ENCODE measurements at places on chromosomes 12 and 14. TPM values are rescaled to one million over a fixed set of nuclear protein-coding genes. Genes with fewer than 3 reads are reported as not detected.

Gene CISTR
- total RNA-seq, result not detected

Gene ERG28
- total RNA-seq, result 28.0 TPM

Gene KRT75
- total RNA-seq, result not detected

Gene RNASE2
- total RNA-seq, result not detected

Gene CLEC4A
- total RNA-seq, result 1.5 TPM

GRCh38 chr12:78534311-78534710 lies 330.3 kb upstream of the SYT1 start:
- H3K27me3 ChIP-seq, result no peaks in the 10 kb centered on the region
- no peak for DNase-seq
- H3K4me1 ChIP-seq, result no peaks in the 10 kb centered on the region
- no peak overlapping the region for H3K4me3 ChIP-seq

Gene CAPZA3
- not detected for total RNA-seq

DNA sequence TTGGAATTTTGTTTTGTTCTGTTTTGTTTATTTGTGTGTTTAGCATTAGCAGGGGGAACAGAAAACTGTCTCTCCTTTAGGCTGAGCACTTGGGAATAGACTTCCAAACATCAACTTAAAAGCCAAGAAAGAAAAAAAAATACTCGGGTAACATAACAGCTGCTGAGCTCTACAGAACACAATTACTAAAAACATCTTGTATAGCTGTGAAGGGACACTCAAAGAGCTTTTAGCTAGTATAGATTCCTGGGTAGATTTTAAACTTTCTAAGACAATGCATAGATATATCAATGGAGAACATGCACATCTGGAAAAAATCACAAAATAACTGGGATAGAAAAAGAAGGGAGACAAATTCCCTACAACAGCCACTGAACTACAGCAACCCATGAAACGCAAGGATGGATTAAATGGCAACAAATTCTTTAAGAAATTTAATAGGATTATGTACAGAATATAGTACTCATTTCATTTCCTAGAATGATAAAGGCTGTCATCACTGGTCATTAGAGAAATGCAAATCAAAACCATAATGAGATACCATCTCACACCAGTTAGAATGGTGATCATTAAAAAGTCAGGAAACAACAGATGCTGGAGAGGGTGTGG lies 174.3 kb upstream of the KRR1 start:
- H3K4me1 ChIP-seq, result no peaks in the 10 kb centered on the region
- no peak overlapping the region for H3K27ac ChIP-seq
- DNase-seq, result no peak
- no peaks in the 10 kb centered on the region for H3K36me3 ChIP-seq
- H3K27me3 ChIP-seq, result no peaks in the 10 kb centered on the region

GRCh38 chr14:93012951-93013719 lies 90.2 kb downstream of the CHGA start:
- no peaks in the 10 kb centered on the region for H3K27me3 ChIP-seq
- H3K27ac ChIP-seq, result peak overlapping the region; percentile 41
- no peak overlapping the region for H3K4me3 ChIP-seq
- DNase-seq, result no peak
- H3K4me1 ChIP-seq, result peaks cover 17% of the 10 kb centered on the region

- no peaks in the 10 kb centered on the region for H3K27me3 ChIP-seq
- no peak for DNase-seq
- H3K27ac ChIP-seq, result no peak overlapping the region
These were observed 211.1 kb upstream of the SFSWAP start for GRCh38 chr12:131499864-131500190.

Gene MGST1
- total RNA-seq, result 71.3 TPM

- DNase-seq, result no peak
- H3K27ac ChIP-seq, result no peak overlapping the region
- no peak overlapping the region for H3K4me3 ChIP-seq
- H3K36me3 ChIP-seq, result no peaks in the 10 kb centered on the region
- H3K4me1 ChIP-seq, result no peaks in the 10 kb centered on the region
These were observed 21.3 kb downstream of the SPX start for GRCh38 chr12:21547437-21547836.

GRCh38 chr12:46661110-46661845 lies 164.5 kb downstream of the SLC38A4 start:
- H3K27me3 ChIP-seq, result no peaks in the 10 kb centered on the region
- no peaks in the 10 kb centered on the region for H3K36me3 ChIP-seq
- peak; percentile 48 for DNase-seq
- H3K4me3 ChIP-seq, result no peak overlapping the region

Gene TEX22
- total RNA-seq, result 2.7 TPM

DNA sequence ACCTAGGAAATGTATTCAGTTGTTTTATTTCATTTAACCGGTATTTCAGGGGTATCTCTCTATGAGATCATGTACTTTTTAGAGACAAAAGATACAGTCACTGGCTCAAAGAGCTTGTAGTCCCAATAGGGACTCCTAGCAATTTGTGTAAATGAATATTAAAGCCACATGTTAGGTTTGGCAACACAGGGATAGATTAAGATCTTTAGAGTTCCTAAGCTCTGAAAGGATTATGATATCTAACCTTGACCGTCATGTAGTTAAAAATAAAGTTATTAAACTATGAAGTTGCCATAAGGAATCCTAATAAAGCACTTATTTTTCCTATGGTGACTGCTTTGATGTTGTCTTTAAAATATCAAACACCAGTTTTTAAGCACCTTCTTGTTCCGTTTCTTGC lies 100.4 kb upstream of the FGD4 start:
- H3K27ac ChIP-seq, result no peak overlapping the region

GRCh38 chr12:120554678-120555077 lies 20.5 kb downstream of the RNF10 start:
- H3K4me1 ChIP-seq, result no peaks in the 10 kb centered on the region
- no peak for DNase-seq
- no peak overlapping the region for H3K4me3 ChIP-seq
- H3K27me3 ChIP-seq, result no peaks in the 10 kb centered on the region
- no peak overlapping the region for H3K27ac ChIP-seq

Gene PPP1R3E
- 11.7 TPM for total RNA-seq

GRCh38 chr12:31524791-31525495 lies 66.0 kb downstream of the DENND5B start:
- peak overlapping the region; percentile 6 for H3K27ac ChIP-seq
- DNase-seq, result peak; percentile 67
- H3K27me3 ChIP-seq, result no peaks in the 10 kb centered on the region
- H3K4me3 ChIP-seq, result 0 out of 2 replicates have a peak overlapping the region, but pooled peaks have one; percentile 14
- H3K4me1 ChIP-seq, result peaks cover 40% of the 10 kb centered on the region

- H3K27ac ChIP-seq, result peak overlapping the region; percentile 35
- peaks cover 21% of the 10 kb centered on the region for H3K4me1 ChIP-seq
- no peak for DNase-seq
- peaks cover 10% of the 10 kb centered on the region for H3K36me3 ChIP-seq
These were observed 5.0 kb upstream of the SETD1B start for GRCh38 chr12:121798787-121799155.

GRCh38 chr12:99232324-99232723 lies 415.2 kb upstream of the GARIN6 start:
- no peak overlapping the region for H3K4me3 ChIP-seq
- H3K27ac ChIP-seq, result no peak overlapping the region
- H3K4me1 ChIP-seq, result no peaks in the 10 kb centered on the region
- H3K36me3 ChIP-seq, result no peaks in the 10 kb centered on the region
- no peaks in the 10 kb centered on the region for H3K27me3 ChIP-seq
- no peak for DNase-seq

Gene GLT8D2
- 0.41 TPM for total RNA-seq

Gene KCNH3
- total RNA-seq, result 0.08 TPM

DNA sequence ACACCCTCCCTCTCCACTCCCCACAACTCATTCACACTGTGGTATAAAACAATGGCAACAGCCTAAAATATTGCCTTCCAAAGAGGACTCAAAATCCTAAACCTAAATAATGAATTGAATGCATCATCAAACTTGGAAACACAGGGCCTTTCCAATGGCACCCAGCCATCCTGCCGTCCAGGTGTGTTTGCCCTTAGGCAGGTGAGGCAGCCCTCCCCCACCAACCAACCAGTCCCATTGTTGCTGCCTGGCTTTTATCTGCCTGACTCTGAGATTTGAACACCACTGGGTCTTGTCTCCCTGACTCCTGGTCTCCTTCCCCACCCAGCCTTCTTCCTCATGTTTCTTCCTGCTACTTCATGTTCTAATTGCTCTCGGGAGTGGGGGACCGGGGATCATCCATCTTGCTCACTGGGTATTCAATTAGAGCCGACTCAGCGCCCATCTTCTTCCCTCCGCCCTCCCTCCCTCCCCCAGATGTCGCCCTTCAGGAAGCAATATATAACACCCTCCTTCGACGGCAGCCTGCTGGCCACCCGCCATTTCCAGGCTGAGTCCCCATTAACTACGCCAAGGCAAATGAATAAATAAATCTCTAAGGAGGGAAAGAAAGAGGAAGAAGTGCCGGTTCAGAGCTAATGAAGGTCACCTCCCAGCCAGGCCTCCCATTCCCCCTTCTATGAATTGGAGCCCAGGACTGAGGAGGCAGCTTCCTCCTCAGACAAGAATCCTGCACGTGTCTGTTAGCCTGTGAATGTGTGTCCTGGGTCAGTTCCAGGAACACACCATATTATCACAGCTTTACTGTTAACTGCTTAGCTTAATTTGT lies 36.3 kb upstream of the NTF3 start:
- no peak overlapping the region for H3K27ac ChIP-seq
- no peaks in the 10 kb centered on the region for H3K4me1 ChIP-seq
- no peaks in the 10 kb centered on the region for H3K36me3 ChIP-seq
- no peak overlapping the region for H3K4me3 ChIP-seq

GRCh38 chr12:1851151-1851701 lies 30.9 kb downstream of the LRTM2 start:
- H3K4me3 ChIP-seq, result no peak overlapping the region
- no peak overlapping the region for H3K27ac ChIP-seq
- H3K4me1 ChIP-seq, result no peaks in the 10 kb centered on the region
- peaks cover 3% of the 10 kb centered on the region for H3K27me3 ChIP-seq
- DNase-seq, result no peak

Gene SIX1
- total RNA-seq, result not detected

DNA sequence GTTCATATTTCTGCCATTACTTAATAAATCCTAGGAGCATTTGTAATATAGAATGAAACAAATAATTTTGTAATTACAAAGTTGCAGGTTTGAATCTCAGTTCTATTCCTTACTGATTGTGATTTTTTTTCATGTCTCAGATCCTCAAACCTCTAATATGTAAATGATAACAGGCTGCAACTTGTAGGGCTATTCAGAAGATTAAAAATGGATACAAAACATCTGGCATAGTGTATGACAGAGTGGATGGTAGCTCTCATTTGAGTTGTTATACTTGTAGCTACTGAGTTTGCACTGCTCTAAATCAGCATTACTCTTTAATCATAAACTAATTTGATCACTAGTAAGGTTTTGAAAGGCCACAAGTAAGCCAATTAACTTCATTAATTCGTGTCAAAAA lies 406.3 kb upstream of the MGAT4C start:
- no peaks in the 10 kb centered on the region for H3K36me3 ChIP-seq
- H3K4me3 ChIP-seq, result no peak overlapping the region

GRCh38 chr14:51609251-51609954 lies 42.3 kb upstream of the FRMD6 start:
- H3K4me1 ChIP-seq, result no peaks in the 10 kb centered on the region
- no peak overlapping the region for H3K27ac ChIP-seq
- no peak for DNase-seq
- no peak overlapping the region for H3K4me3 ChIP-seq
- no peaks in the 10 kb centered on the region for H3K36me3 ChIP-seq

DNA sequence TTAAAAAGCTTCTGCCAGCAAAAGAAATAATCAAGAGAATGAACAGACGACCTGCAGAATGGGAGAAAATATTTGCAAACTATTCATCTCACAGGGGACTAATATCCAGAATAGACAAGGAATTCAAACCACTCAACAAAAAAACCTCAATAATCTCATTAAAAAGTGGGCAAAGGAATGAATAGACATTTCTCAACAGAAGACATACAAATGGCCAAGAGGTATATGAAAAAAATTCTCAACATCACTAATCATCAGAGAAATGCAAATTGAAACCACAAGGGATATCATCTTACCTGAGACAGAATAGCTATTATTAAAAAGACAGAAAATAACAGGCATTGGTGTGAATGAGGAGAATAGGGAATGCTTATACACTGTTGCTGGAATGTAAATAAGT lies 270.0 kb downstream of the DACT1 start:
- no peaks in the 10 kb centered on the region for H3K36me3 ChIP-seq
- H3K27ac ChIP-seq, result no peak overlapping the region
- DNase-seq, result no peak
- no peaks in the 10 kb centered on the region for H3K27me3 ChIP-seq
- no peaks in the 10 kb centered on the region for H3K4me1 ChIP-seq

DNA sequence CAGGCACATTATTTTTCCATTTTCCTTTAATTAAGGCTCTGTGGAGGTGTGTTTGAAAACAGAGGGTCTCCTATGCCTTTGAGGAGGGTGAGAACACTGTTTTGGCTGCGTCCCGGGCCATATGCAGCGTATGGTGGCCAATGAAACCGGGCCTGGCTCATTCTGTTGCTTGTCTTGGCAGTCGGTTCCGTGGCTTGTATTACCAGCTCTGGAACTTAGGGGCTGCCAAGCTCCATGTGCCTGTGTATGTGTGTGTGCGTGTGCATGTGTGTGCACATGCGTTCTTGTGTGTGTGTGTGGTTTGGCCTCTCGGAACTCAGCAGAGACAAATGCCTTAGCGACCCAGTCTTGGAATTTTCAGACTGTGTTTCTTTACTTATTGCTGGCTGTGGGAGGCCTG lies 2.7 kb downstream of the JDP2 start:
- peaks cover 3% of the 10 kb centered on the region for H3K36me3 ChIP-seq
- DNase-seq, result no peak
- no peak overlapping the region for H3K27ac ChIP-seq
- no peaks in the 10 kb centered on the region for H3K27me3 ChIP-seq
- peaks cover 33% of the 10 kb centered on the region for H3K4me1 ChIP-seq
- H3K4me3 ChIP-seq, result no peak overlapping the region

- no peak overlapping the region for H3K4me3 ChIP-seq
- H3K36me3 ChIP-seq, result no peaks in the 10 kb centered on the region
- no peaks in the 10 kb centered on the region for H3K27me3 ChIP-seq
- no peak for DNase-seq
These were observed 3.3 kb downstream of the PIK3C2G start for GRCh38 chr12:18264581-18265075.

- no peak overlapping the region for H3K27ac ChIP-seq
- H3K4me3 ChIP-seq, result no peak overlapping the region
- no peak for DNase-seq
- no peaks in the 10 kb centered on the region for H3K36me3 ChIP-seq
- 0 out of 2 replicates have a peak, but pooled peaks cover 3% of the 10 kb centered on the region for H3K4me1 ChIP-seq
- peaks cover 10% of the 10 kb centered on the region for H3K27me3 ChIP-seq
These were observed 30.5 kb upstream of the METAP2 start for GRCh38 chr12:95443459-95443858.

DNA sequence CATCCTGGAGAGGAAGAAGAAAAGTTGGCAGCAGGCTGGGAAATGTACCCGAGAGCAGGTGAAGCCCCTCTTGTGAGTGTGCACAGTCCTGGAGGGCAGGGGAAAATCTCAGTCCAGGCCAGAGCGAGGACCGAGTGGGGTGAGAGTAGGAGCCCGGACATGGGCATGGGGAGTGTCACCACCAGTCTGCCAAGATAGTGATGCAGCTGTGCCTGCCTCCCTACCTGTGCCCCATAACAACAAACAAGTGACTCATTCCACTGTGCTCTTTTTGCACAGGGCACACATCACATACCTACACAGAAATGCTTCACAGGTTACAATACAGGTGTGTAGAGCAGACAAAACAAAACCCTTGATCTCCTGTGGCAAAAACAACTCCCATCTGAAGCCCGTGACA lies 205.9 kb upstream of the PELI2 start:
- no peaks in the 10 kb centered on the region for H3K4me1 ChIP-seq
- H3K36me3 ChIP-seq, result no peaks in the 10 kb centered on the region
- H3K4me3 ChIP-seq, result no peak overlapping the region
- DNase-seq, result no peak

Gene SLC6A12
- total RNA-seq, result not detected

Gene KRT74
- total RNA-seq, result not detected

- no peak overlapping the region for H3K27ac ChIP-seq
- H3K4me3 ChIP-seq, result no peak overlapping the region
- H3K27me3 ChIP-seq, result peaks cover 3% of the 10 kb centered on the region
- no peaks in the 10 kb centered on the region for H3K36me3 ChIP-seq
These were observed 6.7 kb downstream of the FAM222A start for GRCh38 chr12:109720152-109720856.

Gene NRL
- 2.2 TPM for total RNA-seq
